ENCODE measurements at places on chromosomes 6 and 20.

DNA sequence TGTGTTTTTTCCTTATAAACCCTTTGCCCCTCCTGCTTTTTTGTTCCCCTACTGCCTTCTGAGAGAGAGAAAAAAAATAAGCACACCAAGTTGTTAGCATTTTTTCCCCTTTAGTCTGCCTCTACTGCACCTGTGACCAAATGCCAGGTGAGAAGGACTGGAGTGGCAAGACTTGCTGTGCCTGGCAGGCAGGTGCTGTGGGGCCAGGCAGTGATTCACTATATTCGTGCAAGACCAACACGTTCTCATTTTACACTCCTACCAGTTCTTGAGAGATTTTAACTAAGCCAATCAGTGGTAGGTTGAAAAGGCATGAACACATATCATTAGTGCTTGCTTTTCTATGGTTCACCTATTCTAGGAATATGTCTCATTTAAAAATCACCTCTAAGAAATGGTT is 109.7 kb downstream of the FIG4 start:
- no peak for DNase-seq

- no peak for DNase-seq
These were observed at the start of gene C20orf204 for GRCh38 chr20:64035933-64036345. TSS of gene C20orf204 (plus strand) at chr20:64036182. CDS start at chr20:64036324, 142 bp downstream.

GRCh38 chr20:44120676-44121425 is 66.1 kb downstream of the JPH2 start:
- no peak for DNase-seq

- DNase-seq, result peak; percentile 33
These were observed 15.0 kb downstream of the CALHM6 start for GRCh38 chr6:116476002-116476678.

GRCh38 chr6:108608453-108609275 is 47.9 kb downstream of the FOXO3 start:
- no peak for DNase-seq

DNA sequence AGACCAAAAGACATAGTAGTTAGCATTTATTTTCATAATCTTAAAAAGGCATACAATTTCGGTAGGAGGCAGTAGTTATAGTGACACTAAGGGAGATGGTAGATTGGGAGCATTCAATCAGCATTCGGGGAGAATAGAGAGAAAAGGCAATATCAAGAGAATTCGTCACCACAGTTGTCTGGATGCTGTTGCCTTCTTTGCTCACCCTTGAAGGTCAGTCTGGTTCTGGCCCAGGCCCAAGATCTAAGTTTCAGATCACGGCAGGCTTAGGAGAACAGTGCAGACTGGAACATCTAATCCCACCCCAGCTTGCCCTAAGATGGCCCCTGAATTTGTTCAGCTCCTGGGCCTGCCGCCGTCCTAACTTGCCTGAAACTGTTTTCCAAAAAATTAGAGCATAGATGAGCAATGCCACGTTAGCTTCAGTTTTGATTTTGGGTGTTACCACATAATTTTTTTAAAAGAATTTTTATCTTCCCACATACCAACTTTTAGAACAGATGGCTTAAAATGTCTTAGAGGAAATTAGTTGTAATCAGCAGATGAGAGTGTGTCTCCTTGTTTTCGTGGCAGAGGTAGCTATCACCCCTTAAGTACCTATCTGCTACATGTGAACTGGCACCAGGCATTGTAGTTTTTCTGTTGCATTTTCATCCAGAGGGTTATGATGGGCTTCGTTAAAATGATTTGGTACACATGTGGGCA is 8.3 kb upstream of the CEP85L start:
- DNase-seq, result no peak

DNA sequence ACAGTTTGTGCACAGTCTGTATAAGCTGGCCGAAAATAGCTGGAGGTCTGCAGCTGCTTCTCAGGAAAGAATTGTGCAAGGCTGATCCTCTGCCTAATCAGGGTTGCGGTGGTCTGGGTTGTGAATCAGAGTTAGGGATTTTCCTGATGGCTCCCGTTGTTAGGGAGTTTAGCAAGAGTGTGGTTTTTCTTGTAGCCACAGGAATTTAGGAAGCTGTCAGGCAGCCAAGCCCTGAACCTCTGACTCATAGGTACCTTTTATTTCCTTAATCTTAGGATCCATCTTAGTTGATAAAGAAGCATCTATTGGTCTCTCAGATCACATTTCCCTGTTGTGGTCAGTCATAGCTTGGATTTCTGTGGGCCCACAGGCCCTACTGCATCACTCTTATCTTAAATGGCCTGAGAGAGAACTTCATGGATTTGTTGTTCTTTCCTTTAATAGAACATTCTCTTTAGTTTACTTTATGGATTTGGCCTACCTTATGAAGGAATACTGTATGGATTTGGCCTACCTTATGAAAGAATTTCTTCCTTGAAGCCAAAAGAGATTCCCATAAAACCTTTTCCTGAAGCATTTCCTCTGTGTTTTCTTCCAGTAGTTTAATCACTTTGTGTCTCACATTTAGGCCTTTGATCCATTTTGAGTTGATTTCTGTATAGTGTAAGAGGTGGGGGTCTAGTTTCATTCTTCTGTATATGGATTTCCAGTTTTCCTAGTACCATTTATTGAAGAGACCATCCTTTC is 10.3 kb downstream of the KIF25 start:
- no peak for DNase-seq

DNA sequence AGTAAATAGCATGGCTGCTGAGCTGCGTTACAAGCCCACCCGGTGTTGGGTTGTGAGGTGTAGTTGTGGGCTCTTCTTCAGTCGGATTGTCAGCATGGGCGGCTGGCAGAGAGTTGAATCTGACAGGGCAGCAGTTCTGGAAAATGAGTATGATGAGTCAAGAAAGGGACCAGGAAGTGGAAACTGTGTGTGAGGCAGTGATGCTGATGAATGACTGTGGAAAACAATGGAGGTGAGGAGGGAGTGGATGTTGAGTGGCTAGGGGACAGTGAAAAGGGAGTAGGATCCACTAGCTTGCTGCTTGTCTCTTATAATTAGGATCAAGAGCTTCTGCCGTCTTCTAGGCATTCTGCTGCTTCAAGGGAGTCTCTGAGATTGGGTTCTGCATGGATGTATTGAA is 154.3 kb downstream of the ESR1 start:
- DNase-seq, result no peak

DNA sequence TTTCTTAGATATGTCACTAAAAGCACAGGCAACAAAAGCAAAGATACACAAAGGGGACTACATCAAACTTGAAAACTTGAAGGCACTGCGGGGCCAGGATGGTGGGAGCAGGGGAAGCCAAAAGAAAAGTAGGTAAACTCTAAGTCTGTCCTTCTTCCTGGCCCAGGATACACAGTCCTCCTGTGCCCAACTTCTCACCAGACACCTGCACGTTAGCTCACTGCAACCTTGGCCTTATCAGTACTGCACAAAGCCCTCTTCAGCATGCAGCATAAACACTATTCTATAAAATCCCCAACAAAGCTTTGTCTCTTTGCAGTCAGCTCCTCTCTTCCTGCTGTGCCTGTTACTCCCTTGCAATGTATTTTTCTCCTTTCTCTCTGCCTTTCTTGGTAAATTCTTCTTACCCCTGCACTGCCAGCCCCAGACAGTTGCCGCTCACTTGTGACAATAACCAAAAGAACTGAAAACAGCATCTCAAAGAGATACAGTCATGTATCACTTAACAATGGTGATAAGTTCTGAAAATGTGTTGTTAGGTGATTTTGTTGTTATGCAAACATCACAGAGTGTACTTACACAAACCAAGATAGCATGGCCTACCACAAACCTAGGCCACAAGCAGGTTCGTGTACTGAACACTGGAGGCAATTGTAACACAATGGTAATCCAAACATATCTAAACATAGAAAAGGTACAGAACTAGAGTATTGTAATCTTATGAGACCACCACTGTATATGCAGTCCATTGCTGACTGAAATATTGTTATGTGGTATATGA is 51.2 kb downstream of the NINL start:
- DNase-seq, result no peak

GRCh38 chr6:125193208-125193607 is 39.6 kb downstream of the TPD52L1 start:
- DNase-seq, result no peak

- no peak for DNase-seq
These were observed 7.7 kb upstream of the CDK5RAP1 start for GRCh38 chr20:33408716-33409654.

DNA sequence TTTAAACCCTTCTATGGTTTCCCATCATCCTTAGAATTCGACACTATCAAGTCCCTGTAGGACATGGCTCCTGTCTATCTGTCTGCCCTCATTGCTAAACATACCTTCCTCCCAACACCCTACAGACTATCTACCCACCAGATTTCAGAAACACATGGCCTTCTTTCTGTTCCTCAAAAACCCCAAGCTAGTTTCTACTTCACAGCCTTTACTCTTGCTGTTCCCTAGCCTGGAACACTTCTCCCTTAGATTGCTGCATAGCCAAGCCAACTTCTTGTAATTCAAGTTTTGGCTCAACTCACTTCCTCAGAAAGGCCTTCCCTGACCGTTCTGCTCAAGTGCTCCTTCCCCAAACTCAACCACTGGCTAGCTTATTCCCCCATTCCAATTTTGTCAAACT is 156.2 kb downstream of the BTBD9 start:
- no peak for DNase-seq

- DNase-seq, result peak; percentile 16
These were observed 19.0 kb upstream of the BHLHE23 start for GRCh38 chr20:63025534-63026331.

DNA sequence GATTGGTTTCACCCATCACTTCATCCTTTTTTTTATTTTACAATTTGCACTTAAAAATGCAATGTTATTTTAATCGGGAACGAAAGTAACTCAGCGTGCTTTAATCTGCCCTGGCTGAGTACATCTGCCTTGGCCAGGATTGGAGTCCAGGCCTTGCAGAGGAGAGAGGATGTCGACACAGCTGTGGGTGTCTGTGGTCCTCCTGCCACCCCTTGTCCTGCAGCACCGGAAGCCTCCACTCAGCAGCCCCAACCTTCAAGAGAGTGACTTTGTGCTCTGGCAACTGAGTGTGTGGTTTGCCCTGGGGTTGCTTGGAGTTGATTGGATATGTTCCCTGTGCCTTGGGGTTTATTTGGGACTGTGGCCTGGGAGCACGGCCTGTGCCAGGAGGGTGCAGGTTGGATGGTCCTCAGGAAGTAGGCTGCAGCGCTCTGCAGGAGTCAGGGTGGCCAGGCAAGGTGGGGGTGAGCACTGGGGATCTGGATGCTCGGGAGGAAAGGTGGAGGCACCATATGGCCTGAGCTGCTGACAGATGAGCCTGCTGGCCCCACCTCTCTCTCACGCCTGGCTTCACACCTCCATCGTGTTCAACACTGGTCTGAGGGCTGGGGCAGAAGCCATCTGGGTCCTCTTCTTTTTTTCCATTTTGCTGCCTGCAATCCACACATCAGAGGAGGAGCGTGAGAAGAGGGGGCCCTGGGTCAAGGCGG is 4.3 kb downstream of the MYT1 start:
- DNase-seq, result no peak

GRCh38 chr6:100678027-100678426 is 203.1 kb downstream of the ASCC3 start:
- no peak for DNase-seq

DNA sequence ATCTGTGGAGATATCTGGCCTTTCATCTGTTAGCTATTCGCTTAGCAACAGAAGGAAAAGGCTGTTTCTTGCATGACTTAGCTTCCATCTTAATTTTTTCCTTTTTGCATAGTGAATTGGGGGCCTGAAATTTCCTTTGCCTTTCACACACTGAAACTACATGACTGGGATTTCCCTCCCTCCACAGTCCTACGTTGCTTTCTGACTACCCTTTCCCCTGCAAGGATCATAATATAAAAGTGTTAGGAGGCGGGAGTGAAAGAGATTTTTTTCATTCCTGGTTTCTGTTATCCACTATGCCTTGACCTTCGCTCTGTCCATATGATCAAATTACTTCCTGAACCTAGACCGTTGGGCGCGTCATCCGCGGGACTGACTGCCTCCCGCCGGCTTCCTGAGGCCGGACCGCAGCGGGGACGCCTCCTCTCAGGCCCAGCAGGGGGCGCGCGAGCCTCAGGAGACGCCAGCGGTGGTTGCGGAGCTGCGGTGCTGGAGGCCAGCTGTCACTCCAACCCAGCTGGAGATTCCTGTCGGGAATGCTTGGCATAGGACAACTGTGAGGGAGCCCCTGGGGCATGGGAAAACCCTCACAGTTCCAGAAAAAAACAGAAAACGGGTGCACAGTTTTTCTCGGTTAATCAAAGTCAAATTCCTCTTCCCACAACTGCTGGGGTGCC is 55.6 kb downstream of the MEP1A start:
- DNase-seq, result peak; percentile 69

DNA sequence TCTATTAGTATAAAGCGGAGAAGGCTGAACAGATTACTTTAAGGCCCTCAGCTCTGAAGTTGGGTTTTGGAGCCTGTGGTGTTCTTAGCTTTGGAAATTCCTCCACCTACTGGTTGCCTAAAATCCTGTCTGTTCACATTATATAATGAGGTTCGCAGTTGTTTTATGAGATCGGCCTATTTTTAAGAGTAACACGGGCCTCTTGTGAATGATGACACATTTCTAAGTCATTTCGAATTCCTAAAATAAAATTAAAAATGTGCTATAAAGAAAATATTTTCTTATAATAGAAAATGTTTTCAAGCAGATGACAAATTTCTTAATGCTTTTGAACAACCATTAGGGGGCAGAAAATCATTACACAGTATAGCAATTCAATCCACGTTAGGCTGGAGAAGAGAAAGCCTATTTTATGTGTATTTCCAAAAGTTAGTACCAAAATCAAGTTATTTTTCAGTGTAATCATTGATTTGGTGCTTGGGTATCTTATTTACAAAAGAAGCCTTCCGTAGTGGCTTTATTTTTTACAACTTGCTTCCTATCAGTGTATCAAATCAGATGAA is 15.8 kb upstream of the FAM8A1 start:
- DNase-seq, result no peak

GRCh38 chr6:17965397-17965796 is 22.0 kb downstream of the KIF13A start:
- no peak for DNase-seq

DNA sequence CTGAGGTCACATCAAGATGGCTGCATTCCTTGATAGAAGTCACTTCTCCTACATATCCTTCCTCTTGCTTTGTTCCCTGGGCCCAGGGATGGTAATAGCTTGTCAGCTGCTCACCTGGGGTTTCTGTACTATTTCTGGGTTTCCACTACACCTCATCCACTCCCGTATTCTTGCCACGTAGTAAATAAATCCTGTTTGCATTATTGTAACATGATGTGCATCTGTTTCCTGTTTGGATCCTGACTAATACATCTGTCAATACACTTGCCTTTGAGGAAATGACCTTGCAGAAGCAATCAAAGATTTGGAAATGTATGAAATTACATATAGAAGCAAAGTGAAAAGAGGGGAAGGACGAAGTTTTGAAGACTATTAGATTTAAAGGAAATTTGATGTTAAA is 619.0 kb downstream of the PHF3 start:
- DNase-seq, result no peak

- DNase-seq, result no peak
These were observed 17.4 kb downstream of the UBE2V1 start for GRCh38 chr20:50095476-50096078.

DNA sequence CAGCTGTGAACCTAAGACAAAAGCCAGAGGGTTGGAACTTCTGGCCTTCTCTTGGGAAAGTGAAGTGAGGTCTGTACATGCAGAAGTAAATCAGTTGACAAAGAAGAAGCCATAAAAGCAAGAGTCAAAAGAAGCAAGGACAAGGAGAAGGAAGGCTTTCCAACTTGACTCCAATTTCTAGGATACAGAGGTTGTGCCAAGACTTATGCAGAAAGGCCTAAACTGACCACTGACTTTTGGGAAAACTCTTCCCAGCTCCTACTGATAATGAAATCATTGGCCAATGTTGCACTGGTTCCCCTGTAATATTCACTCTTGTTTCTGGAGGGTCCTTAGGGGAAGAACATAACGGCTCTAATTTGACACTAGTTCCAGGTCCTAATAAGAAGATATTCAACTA is 29.3 kb upstream of the NT5E start:
- DNase-seq, result no peak

- DNase-seq, result no peak
These were observed 313.1 kb downstream of the TRDN start for GRCh38 chr6:123323452-123324329.

Measured in activated T-cell treated with anti-CD3 and anti-CD28 coated beads, Interleukin-2, amount 50 U/mL, for 72 hours (primary cell).